Stimulated activated CD4-positive, alpha-beta T cell treated with anti-CD3 and anti-CD28 coated beads, TNF-alpha, amount 100 ng/mL, for 1 hour (primary cell): ENCODE measurements at places on chromosomes 3 and 15.

DNA sequence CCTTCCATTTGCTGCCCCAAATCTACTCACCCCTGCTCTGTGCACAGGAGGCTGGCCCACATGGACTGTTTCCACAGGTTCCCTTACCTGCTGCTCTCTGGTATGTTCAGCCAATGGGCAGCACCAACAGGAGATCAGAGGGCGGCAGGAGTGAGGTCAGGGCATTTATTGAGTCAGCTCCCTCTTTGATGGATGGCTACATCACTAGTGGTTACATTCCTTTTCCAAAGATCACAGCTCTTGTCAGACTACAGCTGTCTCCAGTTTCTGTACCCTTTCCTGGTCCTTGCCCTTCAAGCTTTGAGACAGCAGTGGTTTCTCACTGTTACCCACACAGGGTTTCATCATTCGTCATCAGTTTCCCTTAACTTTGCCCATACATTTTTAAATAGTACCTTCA lies 325.1 kb downstream of the SUCLG2 start:
- no peak for DNase-seq

- no peak for DNase-seq
These were observed 61.1 kb downstream of the FNDC3B start for GRCh38 chr3:172100482-172100881.

DNA sequence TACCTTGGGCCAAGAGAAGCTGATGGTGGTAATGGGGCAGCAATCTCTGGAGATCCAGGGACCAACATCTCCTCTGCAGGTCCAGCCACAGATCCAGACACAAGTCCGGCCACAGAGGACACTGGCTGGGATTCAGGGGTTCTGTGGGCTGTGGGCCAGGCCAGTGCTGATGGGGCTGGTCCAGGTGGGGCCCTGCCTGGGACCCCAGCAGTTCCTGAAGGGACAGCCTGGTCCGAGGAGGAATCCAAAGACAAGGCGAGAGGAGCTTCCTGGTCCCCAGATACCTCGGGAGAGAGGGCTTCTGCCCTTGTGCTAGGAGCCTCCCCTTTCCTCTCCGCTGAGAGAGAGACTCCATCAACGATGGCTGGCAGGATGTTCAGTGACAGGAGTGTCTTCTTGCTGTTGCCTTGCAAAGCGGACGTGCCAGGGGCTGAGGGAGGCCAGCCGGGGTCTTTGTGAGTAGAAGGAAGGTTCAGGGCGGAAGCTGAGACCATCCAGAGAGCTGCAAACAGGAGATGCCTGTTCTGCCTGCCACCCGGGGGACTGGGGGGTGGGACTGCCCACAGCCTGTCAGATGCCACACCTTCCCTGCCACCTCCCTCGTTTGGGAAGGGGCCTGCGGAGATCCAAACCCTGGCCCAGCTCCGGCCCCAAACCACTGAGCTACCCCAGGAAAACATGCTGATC lies 24.5 kb upstream of the GOLGA6C start:
- no peak for DNase-seq

- no peak for DNase-seq
These were observed 431.9 kb upstream of the AGTR1 start for GRCh38 chr3:148265841-148266240.

GRCh38 chr15:55420171-55420866 lies 12.0 kb downstream of the PIERCE2 start:
- DNase-seq, result no peak

- DNase-seq, result no peak
These were observed 1.2 kb downstream of the PARP16 start for GRCh38 chr15:65285291-65286068.

DNA sequence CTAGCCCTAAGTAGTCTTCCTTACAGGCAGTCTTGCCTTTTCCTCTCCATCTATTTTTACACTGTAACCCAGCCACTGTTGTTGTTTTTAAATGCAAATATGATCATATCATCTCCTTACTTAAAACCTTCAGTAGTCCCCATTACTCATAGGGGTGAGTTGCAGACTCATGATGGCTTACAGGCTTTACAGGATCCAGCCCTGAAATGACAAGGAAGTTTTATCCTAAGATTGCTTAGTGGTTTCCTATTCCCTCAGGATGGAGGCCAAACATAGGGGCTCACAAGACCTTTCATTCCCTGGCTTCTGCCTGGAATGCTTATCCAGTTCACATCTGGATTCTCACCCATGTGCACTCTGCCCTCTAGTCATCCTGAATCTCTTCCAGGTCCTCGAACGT lies 27.7 kb upstream of the PCOLCE2 start:
- DNase-seq, result no peak
